ENCODE measurements at places on chromosomes 11 and 22.
A peak's percentile ranks its signal among the peaks of the same experiment; 100 is the strongest.

DNA sequence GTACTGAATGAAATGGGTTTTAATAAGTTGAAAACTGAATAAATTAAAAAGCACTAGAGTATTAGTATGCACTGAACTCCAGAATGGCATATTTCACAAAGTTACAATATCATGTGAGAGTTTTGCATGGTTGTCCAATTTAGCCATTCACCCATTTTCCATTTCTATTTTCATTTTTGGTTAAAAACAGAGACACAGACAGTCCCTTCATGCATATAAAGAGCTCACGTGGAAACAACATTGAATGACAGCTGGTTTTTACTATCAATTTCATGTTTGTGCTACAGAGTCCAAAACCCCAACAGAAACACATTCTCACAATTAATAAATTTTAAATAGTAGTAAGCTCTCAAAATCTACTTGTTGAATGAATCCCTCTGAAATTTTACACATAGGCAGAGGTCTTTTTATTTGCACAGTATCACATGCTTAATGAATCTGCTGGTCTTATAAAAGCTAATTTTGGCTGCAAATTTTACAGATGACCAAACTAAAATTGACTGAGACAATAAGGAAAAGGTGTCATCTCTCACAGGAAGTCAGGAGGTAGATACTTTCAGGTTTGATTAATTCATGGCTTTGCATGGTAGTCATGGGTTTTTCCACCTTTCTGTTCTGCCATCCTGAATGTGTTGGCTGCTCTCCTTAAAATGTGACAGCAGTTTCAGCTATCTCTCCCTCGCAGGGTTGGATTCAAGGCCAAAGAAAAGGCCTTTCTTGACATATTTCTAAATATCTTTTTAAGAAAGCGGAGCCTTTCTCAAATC, 20.6 kb upstream of the DDI1 start:
- DNase-seq = peak; percentile 50

DNA sequence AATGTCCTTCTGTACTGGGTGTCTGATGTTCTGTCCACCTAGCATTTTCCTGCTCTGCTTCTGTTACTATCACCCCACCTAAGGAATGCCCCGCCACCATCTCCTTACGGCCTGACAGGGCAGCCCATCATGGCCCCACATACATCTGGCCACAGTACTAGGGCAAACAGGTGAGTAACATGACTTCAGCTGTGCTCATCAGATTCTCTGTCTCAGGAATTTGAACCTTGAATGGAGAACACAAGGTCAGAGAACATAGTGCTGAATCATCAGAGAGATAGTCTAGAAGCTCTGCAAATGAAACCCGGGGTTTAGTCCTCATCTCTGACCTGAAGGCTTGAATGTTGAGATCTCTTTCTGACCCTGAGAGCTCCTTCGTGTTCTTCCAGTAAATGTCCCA, 32.4 kb downstream of the ZC3H12C start:
- no peak for DNase-seq

DNA sequence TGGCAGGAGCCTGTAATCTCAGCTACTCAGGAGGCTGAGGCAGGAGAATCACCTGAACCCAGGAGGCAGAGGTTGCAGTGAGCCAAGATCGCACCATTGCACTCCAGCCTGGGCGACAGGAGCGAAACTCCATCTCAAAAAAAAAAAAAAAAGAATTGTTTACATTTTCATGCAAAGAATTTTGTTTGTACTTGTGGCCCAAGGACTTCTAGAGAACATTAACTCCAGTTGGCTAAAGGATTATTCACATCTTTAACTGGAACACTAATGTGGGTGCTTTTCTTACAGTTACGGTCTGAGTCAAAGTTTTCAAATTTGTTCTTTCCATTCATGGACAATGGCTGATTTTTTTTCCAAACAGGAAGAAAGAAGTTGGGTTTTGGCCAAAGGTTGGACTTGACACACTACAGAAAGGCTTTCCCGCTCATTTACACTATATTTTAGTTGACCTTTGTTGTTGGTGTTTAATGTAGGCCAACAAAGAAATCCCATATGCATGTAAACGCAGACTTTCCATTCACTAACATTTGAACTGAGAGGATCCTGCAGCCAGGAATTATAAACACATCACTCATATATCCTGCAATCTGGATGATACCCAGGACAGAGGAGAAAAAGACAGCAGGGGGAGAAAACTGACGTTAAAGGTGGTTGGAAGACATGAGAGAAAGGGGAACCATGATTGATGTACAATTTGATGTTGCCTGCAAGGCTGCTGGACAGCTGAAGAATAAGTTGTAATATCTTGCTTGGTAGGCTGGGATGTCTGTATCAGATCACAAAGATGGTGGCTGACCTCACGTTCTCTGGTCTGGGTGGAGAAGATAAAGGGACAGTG, 13.1 kb downstream of the POU2AF1 start:
- DNase-seq = no peak

DNA sequence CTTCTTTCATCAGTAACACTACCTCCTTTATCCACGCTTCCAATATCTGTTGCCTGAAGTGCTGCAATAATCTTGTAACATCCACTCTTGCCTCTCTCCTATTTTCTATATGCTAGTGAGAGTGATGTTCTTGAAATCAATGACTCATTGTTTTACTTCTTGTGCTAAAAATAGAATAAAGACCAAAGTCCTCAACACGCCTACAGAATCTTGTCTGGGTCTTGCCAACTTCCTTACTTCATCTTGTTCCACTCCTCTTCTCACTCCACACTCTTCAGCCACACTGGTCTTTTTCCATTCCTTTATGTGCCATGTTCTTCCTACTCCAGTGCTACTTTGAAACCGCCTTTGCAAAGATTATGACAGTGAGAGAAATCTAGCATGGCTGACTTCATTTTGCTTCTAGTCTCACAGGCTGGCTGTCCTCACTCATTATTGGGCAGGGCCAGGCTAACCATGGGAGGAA, 136.4 kb downstream of the CCDC81 start:
- DNase-seq = no peak

- DNase-seq = no peak
Observed at GRCh38 chr11:122649116-122649515, 6.4 kb upstream of the UBASH3B start.

- no peak for DNase-seq
Observed at GRCh38 chr11:104432981-104433380, 269.0 kb upstream of the PDGFD start.
